ENCODE measurements at places on chromosomes 7 and 10.

- DNase-seq, result no peak
These were observed 98.2 kb upstream of the ASAH2 start for GRCh38 chr10:50349554-50349953.

DNA sequence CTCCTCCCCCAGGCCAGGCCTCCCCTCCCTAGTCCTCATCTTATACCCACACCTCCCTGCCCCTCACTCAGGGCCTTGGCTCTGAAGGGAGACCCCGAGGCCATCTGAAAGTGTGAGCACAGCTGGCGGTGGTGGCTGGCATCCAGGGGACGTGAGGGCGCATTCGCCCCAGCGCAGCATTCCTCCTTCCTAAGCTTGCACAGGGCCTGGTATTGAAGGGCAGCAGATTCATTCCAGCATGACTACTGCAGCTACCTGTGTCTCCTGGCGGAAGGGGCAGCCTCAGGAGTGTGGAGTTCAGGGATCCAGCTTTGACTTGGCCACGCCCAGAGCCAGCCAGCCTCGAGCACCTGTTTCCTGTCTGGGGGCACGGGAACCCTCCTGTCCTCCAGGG lies 72.6 kb downstream of the PARP12 start:
- DNase-seq, result no peak

DNA sequence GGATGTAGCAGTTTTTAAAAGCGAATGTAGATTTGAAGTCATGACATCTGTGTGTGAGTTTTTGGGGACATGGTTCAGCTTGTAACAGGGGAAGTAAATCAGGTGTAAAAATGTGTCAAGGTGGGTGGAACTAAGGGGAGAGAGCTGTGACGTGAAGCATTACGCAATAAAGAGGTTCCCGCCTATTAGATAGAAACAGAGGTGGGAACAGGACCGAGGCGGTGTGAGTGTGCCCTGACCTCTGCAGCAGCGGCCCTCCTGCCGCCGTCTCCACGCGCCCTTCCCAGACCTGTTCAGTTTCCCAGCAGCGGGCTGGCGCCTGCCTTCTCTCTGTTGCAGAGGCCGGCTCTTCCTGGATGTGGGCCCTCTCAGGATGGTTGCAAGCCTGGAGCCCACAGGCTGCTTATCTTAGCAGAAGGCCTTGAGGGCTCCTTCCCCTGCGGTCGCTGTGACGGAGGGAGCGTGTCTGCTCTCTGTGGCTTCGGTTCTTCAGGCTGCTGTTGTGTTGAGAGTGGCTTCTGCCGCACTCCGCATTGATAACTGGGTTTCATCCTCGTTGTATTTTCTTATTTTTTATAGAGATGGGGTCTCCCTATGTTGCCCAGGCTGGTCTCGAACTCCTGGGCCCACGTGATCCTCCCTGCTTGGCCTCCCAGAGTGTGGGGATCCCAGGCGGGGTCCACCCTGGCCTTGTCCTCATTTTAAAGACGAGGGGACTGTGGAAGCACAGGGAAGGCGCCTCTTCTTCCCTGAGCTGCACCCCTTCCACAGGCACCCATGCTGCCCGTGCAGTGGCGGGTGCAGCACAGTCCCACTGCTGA lies 65.0 kb downstream of the DNAJB6 start:
- no peak for DNase-seq

- no peak for DNase-seq
These were observed 42.0 kb downstream of the ABLIM1 start for GRCh38 chr10:114616103-114616502.

DNA sequence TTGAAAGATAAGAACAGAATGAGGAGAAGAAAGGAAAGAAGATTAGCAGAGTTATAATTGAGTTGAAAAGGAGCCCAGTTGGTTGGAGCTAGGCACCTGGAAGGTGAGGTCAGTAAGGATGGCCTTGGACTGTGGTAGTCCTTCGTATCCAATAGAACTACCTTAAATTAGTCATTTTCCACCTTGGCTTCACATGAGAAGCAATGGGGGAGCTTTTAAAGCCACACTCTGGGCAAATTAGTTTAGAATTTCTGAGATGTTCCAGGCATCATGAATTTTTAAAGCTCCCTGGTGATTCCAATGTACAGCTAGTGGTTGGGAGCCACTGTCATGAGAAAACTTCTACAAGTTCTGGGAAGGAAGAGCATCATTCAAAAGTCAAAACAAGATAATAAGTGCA lies 27.3 kb upstream of the CYP3A5 start:
- no peak for DNase-seq

DNA sequence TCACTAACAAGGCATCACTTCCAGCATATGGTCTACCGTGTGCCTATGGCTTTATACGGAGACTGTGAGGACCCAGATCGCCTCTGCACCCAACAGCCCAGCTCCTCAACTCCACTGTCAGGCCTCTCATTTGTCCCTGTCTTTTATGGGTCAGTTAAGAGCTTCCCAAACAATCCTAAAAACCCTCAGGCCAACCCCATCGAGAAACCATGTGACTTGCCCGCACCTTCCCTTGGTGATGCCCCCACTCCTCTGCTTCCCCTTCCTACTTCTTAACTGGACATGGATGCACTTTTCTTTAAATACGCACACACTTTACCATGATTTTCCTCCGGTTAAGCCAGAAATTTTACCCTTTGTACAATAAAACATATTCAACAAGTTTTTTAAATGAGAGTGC lies 46.8 kb downstream of the BAIAP2L1 start:
- DNase-seq, result no peak

DNA sequence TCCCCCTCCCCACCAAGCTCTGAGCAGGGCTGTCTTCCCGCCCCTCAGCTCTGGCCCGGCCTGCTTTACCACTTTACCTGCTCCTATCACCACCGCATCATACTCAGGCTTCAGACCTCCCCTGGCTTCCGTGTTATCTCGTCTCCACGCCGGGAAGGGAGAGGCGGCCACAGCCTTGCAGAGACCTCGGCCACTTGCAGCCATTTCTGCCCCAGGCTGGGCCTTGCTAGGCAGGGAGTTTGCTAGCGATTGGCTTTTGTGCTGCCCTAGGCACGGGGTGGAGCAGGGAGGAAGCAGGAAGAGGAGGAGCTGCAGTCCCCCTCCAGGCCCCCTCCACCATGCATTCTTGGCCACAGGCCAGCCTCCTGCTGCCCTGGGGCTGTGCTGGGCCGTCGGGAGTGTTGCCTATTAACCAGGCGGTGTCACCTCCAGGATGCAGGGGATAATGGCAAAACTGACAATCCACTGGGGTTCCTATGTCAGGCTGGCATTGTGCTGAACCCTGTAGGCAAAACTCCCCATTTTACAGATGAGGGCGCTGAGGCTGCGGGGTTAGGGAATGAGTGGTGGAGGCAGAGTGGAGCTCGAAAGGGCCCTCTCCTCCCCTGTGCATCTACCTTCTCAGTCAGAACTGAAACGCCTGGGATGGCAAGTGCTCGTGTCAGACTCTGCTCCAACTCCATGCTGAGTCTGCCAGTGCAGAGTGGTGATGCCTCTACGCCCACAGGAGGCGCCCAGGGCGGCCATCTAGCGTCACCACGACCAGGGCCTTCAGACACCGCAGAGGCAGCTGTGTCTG lies at the start of gene PYROXD2:
TSS of gene PYROXD2 (minus strand) at position 251 of the 799 bp plus-strand sequence. CDS start at position 204, 47 bp downstream.
- DNase-seq, result no peak

GRCh38 chr7:50396856-50397255 lies 53.3 kb downstream of the FIGNL1 start:
- DNase-seq, result no peak

GRCh38 chr7:134154581-134155130 lies 27.5 kb downstream of the LRGUK start:
- no peak for DNase-seq

- no peak for DNase-seq
These were observed 89.2 kb downstream of the ADCY1 start for GRCh38 chr7:45663167-45663921.

DNA sequence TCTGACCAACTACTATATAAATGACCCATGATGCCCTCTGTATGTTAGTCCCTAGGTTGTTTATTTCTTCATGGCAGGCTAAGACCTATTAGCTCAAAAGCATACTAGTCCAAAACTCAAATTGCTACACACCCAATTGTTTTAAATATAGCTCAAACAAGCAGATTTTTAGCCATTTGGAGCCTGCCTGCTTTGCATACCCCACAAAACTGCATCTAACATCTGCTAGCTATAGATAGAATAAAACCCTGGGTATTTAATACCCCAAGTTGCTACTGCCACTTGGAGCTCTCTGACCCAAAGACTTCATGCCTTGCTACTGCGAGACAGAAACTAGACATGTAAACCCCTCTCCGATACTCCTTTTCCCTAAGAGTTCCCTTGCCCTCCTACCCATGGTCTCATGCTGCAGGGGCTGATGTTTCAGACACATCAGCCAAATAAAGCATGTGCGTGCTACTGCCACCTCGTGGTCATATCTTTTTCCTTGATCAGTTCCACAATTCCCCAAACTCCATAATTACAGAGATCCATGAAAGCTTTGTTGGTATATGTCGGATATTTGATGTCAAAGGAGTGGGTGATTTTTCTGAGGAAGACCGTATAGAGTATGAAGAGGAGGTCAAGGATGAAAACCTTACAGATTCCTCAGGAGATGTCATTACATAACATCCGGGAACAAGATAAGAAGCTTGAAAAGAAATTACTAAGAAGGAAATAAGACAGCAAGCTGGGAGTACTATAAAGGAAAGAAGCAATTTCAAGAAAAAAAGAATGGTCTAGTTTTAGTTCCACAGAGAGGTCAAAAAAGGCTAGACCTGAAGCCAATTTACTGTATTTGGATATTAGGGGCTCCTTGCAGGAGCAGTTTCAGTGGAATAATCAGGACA lies 386.6 kb downstream of the SH2D4B start:
- DNase-seq, result no peak

DNA sequence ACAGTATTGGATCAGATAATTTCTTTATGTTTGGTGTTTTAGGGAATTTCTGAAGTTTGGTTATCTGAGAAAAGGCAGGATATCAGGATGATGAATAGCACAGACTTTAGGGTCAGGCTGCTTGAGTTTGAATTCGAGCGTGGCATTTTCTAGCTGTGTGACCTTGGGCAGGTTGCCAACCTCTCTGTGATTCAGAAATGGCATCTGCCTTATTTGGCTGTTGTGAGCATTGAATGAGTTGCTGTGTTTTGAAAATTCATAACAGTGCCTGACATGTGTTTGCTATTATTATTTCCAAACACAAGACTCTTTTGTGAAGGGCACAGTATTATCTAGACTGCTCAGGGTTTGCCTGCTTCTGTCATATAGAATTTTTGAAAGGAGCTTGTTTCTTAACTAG lies 66.9 kb downstream of the NXPH1 start:
- no peak for DNase-seq

GRCh38 chr10:26567351-26567721 lies 129.2 kb downstream of the APBB1IP start:
- no peak for DNase-seq

GRCh38 chr7:2104107-2104710 lies 128.5 kb downstream of the MAD1L1 start:
- peak; percentile 89 for DNase-seq

DNA sequence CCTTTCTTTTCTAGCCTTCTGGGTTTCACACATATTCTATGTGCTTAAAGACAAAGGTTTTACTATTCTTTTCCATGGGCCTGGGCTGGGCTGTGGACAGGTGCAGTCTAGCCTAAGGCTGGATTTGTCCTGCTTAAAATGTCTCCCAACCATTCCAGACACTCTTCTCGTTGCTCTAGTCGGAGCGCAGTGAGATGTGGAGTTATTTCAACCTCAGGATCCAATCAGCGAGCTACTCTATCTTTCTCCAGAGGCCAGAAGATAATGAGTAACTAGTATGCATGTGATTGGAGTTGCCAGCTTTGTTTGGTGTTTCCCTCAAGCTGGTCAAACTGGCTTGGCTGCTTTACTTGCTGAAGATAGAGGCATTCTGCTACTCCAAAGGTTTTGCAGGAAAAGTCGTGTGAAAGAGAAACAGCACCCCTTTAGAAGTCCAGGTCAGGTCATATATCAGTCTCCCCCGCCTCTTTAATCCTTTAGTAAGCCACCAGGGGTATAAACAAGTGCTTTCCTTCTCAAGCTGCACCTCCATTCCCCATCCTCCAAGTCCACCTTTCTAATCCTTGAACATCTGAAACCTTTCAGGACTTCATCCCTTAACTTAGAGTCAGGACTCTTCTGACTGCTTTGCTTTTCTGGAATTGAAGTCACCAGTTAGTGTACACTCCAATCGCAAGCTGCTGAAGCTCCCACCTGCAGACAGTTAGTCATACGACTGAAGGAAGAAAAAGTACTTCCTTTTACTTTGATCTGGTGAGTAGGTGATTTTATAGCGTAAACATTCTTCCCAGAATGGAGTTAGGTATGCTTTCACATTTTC lies 78.8 kb downstream of the DNMBP start:
- DNase-seq, result no peak

DNA sequence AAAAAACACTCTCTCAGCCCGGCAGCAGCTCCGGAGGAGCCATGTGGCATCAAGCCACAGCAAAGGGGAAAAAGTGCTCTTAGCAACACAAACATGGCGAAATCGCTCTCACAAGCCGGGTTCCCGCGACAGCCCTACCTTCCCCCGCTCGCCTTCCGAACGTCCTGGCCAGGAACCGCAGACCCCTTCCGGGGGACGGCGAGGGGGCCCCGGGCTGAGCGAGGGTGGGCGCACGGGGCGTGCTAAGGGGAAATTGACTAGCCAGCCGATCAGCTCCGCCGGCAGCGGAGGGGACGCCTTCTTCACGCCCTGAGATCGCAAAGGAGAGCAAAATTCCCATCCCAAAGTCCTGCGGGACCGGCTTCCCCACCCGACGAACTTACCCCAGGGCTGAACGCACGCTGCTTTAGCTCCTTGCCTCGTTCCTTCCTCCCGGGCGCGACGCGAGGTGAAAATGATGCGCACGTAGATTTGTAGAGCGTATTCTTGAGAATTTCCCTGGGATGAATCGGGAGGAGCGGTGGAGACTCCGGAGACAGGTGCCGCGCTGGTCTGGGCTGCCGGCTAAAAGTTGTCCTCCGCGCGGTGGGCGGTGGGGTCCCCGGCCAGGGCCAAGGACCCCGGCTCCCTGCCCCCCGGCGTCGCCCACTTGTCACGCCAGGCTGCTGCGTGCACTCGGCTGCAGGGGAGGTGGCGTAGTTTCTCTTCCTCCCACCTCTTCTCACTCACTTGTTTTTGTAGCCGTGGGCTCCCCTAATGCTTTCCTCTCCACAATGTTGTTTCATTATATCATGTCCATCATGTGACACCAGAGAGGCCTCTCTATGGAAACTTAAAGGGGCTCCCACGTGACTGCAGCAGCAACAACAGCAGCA lies 220.1 kb upstream of the MKLN1 start:
- peak; percentile 44 for DNase-seq

DNA sequence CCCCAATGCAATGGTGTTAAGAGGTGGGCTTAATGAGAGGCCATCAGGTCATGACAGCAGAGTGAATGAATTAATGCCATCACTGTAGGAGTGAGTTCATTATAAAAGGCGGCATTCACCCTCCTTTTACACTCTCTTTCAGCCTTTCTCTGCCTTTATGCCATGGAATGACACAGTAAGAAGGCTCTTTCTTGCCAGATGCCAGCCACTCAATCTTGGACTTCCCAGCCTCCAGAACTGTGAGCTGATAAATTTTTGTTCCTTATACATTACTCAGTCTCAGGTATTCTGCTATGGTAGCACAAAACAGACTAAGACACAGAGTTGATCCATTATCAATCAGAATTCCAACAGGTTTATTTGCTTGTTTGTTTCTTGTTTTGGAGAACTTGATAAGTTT lies 3.2 kb downstream of the TCAF1 start:
- no peak for DNase-seq

All from D721Med (cell line).